ENCODE measurements at places on chromosomes 1 and 21.

GRCh38 chr1:186653312-186653711 is 26.9 kb downstream of the PTGS2 start:
- H3K27me3 ChIP-seq: no peaks in the 10 kb centered on the region
- no peak overlapping the region for H3K4me3 ChIP-seq
- H3K4me1 ChIP-seq: no peaks in the 10 kb centered on the region
- H3K27ac ChIP-seq: no peak overlapping the region
- H3K36me3 ChIP-seq: no peaks in the 10 kb centered on the region
- no peak for DNase-seq

- no peaks in the 10 kb centered on the region for H3K27me3 ChIP-seq
- no peak overlapping the region for H3K4me3 ChIP-seq
- H3K27ac ChIP-seq: peak overlapping the region; percentile 88
- H3K36me3 ChIP-seq: no peaks in the 10 kb centered on the region
- H3K4me1 ChIP-seq: peaks cover 6% of the 10 kb centered on the region
These were observed 20.9 kb downstream of the ERICH3 start for GRCh38 chr1:74652711-74653139.

- no peak for DNase-seq
- H3K4me3 ChIP-seq: peak overlapping the region; percentile 90
- peaks cover 40% of the 10 kb centered on the region for H3K36me3 ChIP-seq
- H3K27ac ChIP-seq: peak overlapping the region; percentile 84
- peaks cover 15% of the 10 kb centered on the region for H3K4me1 ChIP-seq
- no peaks in the 10 kb centered on the region for H3K27me3 ChIP-seq
These were observed 750 bp downstream of the NECAP2 start for GRCh38 chr1:16441282-16441665.

DNA sequence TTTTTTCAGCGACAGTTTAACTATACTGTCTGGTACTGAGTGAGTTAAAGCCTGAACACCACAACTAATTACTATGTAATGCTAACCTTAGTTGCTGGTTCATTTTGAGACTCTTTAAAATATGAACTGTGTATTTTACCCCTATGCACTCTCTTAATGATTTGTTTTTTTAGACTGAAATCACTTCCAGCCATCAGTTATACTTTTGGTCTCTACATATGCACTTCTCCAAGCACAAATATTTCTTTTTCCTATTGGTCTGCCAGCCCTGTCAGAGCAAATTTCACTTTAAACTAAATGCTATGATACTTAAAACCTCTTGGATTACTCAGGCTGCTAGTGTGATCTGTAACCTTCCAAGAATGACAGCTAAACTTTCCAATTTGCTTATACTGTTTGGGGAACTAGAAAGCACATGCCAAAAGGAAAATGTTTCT is 38.1 kb upstream of the SCYL3 start:
- no peaks in the 10 kb centered on the region for H3K27me3 ChIP-seq
- no peaks in the 10 kb centered on the region for H3K36me3 ChIP-seq
- H3K4me1 ChIP-seq: no peaks in the 10 kb centered on the region
- no peak overlapping the region for H3K27ac ChIP-seq

- peak; percentile 72 for DNase-seq
- no peaks in the 10 kb centered on the region for H3K36me3 ChIP-seq
- peaks cover 10% of the 10 kb centered on the region for H3K4me1 ChIP-seq
- H3K27me3 ChIP-seq: no peaks in the 10 kb centered on the region
These were observed 22.3 kb downstream of the WLS start for GRCh38 chr1:68210027-68210426.

DNA sequence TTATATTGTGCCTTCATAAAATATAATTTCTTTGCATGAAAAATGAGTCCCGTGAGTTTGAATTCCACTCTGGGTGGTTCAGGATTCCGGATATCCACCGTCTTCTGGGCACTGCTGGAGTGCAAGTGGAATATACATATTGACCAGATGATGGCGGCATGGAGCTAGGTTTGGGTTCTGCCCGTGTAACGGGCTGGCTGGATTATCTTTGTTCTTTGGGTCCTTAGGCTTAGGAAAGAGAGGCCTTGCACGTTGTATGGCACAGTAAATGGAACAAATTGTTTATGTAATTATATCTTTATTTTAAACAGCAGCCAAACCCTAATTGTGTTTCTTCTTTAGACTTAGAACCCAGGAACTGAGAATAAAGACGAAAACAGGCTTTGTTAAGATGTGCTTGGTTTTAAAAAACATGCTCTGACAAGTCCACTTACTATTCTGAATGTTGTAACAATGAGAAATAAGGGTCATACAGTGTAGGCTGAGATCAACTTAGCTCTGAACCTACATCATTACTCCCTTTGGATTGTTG is 13.5 kb upstream of the ACBD6 start:
- H3K27ac ChIP-seq: peak overlapping the region; percentile 44
- no peaks in the 10 kb centered on the region for H3K27me3 ChIP-seq
- no peak overlapping the region for H3K4me3 ChIP-seq
- H3K36me3 ChIP-seq: no peaks in the 10 kb centered on the region
- H3K4me1 ChIP-seq: peaks cover 2% of the 10 kb centered on the region

DNA sequence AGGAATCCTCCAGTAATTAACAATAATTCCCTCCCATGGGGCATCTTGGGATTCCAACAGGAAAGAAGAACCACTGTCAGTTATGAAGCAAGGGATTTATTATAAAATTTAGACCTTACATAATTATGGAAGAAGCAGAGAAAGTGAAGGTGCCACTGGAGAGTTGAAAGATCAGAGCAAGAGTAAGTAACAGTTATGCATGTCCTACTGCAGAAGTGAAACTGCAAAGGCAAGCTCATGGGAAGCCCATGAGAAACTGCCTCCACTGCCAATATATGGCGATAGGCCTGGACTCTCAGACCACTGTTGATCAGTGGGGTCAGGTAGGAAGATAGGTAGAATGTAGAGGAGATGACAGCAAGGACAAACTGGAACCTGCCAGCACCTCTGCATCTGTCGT is 123.6 kb upstream of the ZNF648 start:
- H3K4me3 ChIP-seq: no peak overlapping the region
- no peak overlapping the region for H3K27ac ChIP-seq
- H3K27me3 ChIP-seq: peaks cover 20% of the 10 kb centered on the region

- no peak for DNase-seq
- H3K4me1 ChIP-seq: peaks cover 15% of the 10 kb centered on the region
- no peak overlapping the region for H3K27ac ChIP-seq
- no peak overlapping the region for H3K4me3 ChIP-seq
- peaks cover 19% of the 10 kb centered on the region for H3K27me3 ChIP-seq
These were observed 14.1 kb downstream of the PIK3C2B start for GRCh38 chr1:204480515-204480914.

- H3K4me1 ChIP-seq: no peaks in the 10 kb centered on the region
- no peak overlapping the region for H3K4me3 ChIP-seq
- no peak overlapping the region for H3K27ac ChIP-seq
- DNase-seq: no peak
- H3K27me3 ChIP-seq: peaks cover 8% of the 10 kb centered on the region
- H3K36me3 ChIP-seq: no peaks in the 10 kb centered on the region
These were observed 16.6 kb upstream of the ESRRG start for GRCh38 chr1:216739793-216740192.

DNA sequence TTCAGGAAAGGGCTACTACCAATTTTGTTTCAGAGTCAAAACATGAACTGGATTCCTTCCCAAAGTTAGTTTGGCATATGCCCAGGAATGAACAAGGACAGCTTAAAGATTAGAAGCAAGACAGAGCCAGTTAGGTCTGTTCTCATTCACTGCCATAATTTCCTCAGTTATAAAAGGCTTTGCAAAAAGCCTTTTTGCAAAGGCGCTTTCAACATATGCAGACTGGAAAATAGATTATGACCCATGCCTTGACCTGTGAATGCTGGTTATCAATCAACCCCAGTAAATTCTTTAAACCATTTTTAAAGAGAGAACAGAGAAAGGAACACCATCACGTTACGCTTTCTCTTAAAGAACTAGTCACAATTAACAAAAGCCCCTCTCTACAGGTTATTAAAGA is 1.7 kb upstream of the FRRS1 start:
- H3K27ac ChIP-seq: no peak overlapping the region
- H3K27me3 ChIP-seq: no peaks in the 10 kb centered on the region
- no peaks in the 10 kb centered on the region for H3K4me1 ChIP-seq
- DNase-seq: peak; percentile 3

GRCh38 chr1:203150511-203151297 is 23.2 kb downstream of the ADORA1 start:
- H3K27me3 ChIP-seq: no peaks in the 10 kb centered on the region
- H3K4me3 ChIP-seq: no peak overlapping the region
- H3K4me1 ChIP-seq: peaks cover 62% of the 10 kb centered on the region
- H3K27ac ChIP-seq: peak overlapping the region; percentile 98

DNA sequence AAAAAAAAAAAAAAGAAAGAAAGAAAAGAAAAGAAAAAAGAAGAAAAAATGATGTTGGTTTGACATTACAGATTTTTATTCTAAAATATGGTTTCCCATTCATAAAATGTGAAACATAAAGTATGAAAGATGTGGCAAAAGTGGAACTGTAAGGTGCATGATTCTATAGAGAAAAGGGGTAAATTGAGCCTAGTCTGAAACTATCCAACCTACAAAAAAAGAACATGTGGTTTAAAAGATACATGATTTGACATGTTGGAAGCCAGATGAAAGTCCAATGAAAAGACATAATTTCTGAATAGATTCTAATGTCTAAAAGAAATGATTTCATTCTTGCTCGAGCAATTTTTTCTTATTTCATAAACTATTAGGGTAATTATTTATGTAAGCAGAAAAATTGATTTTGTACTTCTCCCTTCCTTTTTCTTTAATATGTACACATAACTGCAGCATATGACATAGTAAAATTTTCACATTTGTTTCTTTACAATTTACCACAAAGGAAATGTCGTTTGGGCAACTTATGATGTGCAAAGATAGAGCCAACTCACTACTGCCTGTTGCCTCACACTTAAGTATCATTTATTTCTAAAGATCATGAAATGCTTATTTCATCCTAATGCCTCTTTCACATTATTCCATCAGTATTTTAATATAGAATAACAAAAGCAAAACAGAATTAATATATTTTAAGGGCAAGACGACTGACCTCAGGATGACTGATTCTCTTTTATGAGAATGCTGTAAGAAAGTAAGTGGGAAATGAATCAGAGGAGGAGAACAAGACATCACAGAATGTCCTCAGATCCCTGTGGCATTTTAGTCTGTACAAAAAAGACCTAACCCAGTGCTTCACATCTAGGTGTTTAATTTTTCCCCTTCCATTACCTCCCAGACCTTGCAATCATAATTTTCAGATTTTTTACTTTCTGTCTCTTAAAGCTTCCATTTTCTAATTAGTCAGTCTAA is 165.8 kb upstream of the HMCN1 start:
- H3K4me3 ChIP-seq: no peak overlapping the region
- no peaks in the 10 kb centered on the region for H3K36me3 ChIP-seq
- no peak for DNase-seq
- H3K4me1 ChIP-seq: peaks cover 4% of the 10 kb centered on the region
- no peaks in the 10 kb centered on the region for H3K27me3 ChIP-seq

- H3K36me3 ChIP-seq: no peaks in the 10 kb centered on the region
- H3K4me1 ChIP-seq: no peaks in the 10 kb centered on the region
- H3K27me3 ChIP-seq: no peaks in the 10 kb centered on the region
- no peak for DNase-seq
These were observed 91.7 kb downstream of the LIPI start for GRCh38 chr21:14119038-14119437.

DNA sequence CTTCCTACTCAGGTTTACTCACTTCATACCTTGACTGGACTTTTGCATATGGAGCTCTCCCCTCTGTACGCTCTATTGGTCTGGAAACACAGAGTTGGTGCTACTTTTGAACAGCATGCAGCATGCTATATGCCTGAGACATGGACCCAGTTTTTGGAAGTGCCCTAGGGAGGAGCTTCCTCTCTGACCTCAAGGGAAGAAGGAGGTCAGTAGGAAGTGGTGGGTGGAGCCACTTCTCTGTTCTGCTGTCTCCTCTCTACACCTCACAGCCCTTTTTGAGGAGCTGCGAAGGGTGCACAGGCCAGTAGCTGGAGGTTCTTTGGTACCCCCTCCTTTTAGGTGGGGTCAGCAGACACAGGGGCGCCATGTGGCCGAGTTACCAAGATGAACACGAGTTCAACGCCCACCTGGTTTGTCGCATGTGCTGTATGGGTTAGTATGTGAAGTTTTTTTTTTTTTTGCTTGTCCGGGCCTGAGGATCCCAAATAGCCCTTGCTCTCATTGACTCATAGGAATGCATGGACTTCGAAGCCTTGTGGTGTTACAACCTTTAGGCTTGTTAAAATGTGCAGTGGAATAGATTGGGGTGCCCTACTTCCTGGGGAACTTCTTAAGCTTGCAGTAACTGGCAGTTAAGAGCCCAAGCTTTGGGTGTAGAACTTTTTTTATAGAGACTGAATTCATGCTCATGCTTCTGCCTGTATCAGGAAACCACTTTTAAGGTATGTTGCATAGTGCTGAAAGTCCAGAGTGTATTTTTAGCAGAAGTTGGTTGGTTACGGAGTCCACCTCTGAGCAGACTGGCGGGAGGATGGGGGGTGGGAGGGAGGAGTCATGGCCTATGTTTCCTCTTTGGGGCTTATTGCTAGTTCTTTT is 10.7 kb downstream of the MACF1 start:
- no peak for DNase-seq
- H3K4me1 ChIP-seq: peaks cover 20% of the 10 kb centered on the region
- H3K36me3 ChIP-seq: peaks cover 8% of the 10 kb centered on the region

GRCh38 chr1:79955966-79956365 is 949.4 kb upstream of the ADGRL4 start:
- H3K27me3 ChIP-seq: no peaks in the 10 kb centered on the region
- DNase-seq: no peak
- no peak overlapping the region for H3K4me3 ChIP-seq
- H3K4me1 ChIP-seq: no peaks in the 10 kb centered on the region
- no peak overlapping the region for H3K27ac ChIP-seq

GRCh38 chr1:225651872-225652728 is 823 bp downstream of the ENAH start:
- peaks cover 5% of the 10 kb centered on the region for H3K4me1 ChIP-seq
- H3K36me3 ChIP-seq: no peaks in the 10 kb centered on the region
- H3K27ac ChIP-seq: peak overlapping the region; percentile 80
- no peaks in the 10 kb centered on the region for H3K27me3 ChIP-seq
- peak overlapping the region; percentile 95 for H3K4me3 ChIP-seq

GRCh38 chr1:72932025-72932424 is 649.7 kb upstream of the NEGR1 start:
- no peak for DNase-seq
- H3K36me3 ChIP-seq: no peaks in the 10 kb centered on the region
- no peaks in the 10 kb centered on the region for H3K27me3 ChIP-seq
- H3K27ac ChIP-seq: no peak overlapping the region

- peak overlapping the region; percentile 72 for H3K4me3 ChIP-seq
- DNase-seq: peak; percentile 85
- peaks cover 17% of the 10 kb centered on the region for H3K4me1 ChIP-seq
- H3K27ac ChIP-seq: peak overlapping the region; percentile 49
These were observed 56.0 kb downstream of the ADARB1 start for GRCh38 chr21:45130324-45130774.

DNA sequence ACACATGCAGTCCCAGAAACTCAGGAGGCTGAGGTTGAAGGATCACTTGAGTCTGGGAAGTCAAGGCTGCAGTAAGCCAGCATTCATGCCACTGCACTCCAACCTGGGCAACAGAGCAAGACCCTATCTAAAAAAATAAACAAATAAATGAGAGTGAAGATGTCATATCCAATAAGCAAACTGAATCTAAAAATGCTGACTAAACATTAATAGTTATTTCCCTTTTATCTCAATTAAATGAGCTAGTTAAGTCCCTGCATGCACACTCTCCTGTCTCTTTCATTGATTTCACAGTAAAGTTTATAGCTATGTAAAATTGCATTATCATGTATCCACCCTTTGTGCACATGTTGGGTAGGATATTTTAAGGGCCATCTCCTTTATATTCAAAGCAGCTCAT is 81.1 kb upstream of the L1TD1 start:
- H3K4me3 ChIP-seq: no peak overlapping the region
- H3K36me3 ChIP-seq: no peaks in the 10 kb centered on the region
- DNase-seq: no peak
- H3K27ac ChIP-seq: no peak overlapping the region

GRCh38 chr1:223670458-223671159 is 5.1 kb upstream of the CAPN8 start:
- H3K4me3 ChIP-seq: no peak overlapping the region
- no peaks in the 10 kb centered on the region for H3K36me3 ChIP-seq
- DNase-seq: peak; percentile 9

Measured in mesenchymal stem cell (in vitro differentiated cells and primary cell).